Amniotic epithelial cell (primary cell): ENCODE measurements at places on chromosomes 7 and 10.
A peak's percentile ranks its signal among the peaks of the same experiment; 100 is the strongest.

- no peak for DNase-seq
These were observed 50.1 kb upstream of the CREB5 start for GRCh38 chr7:28362182-28362581.

DNA sequence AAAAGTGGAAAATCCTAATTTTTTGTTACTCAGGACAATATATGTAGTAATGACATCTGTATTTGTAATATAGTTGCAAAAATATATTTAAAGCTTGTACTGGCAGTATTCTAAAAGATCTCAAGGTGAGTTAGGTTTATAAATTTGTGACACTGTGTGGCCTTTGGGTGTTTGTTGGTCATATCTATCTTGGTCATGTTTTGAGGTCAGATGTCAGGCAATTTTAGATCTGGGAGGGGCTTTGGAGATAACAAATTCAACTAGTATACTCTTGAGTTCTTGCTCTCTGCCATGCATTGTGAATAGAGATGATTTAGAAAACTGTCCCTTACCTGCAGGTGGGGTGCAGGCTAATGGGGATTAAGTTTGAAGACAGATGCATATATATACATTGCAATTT is 3.1 kb downstream of the TBC1D12 start:
- no peak for DNase-seq

GRCh38 chr10:117429643-117430265 is 54.5 kb upstream of the PDZD8 start:
- DNase-seq, result no peak

- no peak for DNase-seq
These were observed 112.0 kb downstream of the EBF3 start for GRCh38 chr10:129851941-129852640.

- DNase-seq, result no peak
These were observed 198.0 kb downstream of the SKIDA1 start for GRCh38 chr10:21327289-21327993.

GRCh38 chr10:118239236-118239630 is 102.9 kb downstream of the FAM204A start:
- no peak for DNase-seq

DNA sequence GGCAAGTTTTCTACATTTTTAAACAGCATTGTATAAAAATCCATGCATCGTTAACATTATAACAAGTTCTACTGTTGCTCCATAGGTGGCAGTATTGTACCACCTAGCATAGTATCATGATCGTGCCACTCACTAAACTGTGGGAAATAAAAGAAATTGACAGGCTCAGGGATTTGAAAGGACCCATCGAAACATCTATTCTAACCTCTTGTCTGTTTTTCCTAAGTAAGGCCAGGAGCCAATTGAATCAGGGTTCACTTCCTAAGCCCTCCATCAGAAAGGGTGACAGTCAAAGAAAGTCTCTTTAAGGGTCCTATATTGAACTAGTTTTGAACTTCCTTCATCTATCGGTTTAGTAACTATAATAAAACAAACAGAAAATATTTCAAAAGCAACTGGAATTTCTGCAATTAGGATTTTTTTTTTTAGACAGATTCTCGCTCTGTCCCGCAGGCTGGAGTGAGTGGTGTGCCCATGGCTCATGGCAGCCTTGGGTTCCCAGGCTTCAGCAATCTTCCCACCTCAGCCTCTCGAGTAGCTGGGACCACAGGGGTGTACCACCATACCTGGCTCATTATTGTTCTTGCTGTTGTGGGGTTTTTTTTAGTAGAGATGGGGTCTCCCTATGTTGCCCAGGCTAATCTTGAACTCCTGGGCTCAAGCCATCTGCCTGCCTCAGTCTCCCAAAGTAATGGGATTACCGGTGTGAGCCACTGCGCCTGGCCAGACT is 9.4 kb downstream of the HACD1 start:
- DNase-seq, result peak; percentile 61

DNA sequence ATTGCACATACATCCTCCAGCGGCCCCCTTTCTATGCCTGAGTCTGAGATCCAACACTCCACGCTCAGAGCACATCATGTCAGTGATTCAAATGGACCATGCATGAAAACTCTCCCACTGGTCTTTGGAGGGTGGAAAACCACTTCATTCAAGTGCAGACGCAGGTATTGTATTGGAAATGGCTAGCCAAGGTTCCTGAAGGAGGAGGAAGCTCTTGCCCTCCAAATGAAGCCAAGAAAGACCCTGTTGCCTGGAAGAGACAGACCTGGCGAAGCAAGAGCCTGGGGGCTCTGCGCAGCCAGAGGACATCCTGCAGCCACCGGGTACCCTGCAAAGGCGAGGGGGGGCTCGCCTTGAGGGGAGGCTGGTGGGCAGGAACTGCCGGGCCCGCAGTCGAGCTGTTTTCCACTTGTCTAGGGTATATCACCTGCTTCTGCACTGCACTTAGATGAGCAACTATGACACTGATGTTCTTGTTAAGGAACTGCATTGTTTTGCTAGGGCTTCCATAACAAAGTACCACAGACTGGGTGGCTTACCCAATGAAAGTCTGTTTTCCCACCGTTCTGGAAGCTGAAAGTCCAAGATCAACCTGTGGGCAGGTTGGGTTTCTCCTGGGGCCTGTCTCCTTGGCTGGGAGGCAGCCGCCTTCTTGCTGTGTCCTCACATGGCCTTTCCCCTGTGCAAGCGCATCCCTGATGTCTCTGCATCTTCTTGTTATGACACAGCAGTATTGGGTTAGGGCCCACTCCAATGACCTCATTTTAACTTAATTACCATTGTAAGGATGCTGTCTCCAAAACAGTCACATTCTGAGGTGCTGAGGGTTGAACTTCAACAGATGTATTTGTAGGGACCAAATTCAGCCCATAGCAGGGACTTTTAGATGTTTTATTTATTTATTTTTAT is 233.4 kb downstream of the ARHGAP12 start:
- no peak for DNase-seq

DNA sequence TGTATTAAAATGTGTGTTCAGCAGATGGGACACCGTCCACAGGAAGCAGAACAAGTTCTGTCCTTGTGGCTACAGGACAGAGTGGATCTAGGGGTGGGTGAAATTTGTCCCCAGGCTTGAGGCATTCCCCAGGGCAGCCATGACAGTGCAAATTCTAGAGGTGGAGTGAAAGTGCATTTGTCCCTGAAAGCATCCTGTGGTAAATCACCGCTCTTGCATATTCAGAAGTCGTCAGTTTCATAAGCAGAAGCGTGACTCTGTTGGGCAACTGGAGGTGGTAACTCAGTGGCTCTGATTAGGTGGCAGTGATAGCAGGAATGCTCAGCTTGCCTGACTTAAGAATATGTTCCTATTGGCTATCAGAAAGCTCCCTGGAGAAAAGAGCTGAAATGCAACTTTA is 96.6 kb downstream of the SNX10 start:
- no peak for DNase-seq

- peak; percentile 49 for DNase-seq
These were observed 1.3 kb downstream of the UBE2H start for GRCh38 chr7:129951226-129952085.

- no peak for DNase-seq
These were observed 5.4 kb downstream of the MBLAC1 start for GRCh38 chr7:100132126-100132525.
